ENCODE measurements at places on chromosomes 2 and 18.
A peak's percentile ranks its signal among the peaks of the same experiment; 100 is the strongest.

DNA sequence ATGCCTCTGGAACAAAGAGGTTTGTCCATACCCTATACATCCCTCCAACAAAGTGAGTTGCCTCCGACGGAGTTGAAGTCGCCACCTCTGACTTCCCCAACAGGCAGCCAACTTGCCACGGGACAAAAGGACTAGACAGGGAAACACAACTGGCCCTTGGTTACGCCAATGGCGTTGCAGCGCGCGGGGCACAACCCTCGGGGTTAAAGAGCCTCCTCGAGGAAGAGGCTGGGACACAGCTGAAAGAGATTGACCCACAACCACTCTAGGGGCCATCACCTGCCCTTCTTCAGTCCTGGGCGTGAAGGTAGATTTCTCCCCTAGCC, 545 bp downstream of the GTF3C2 start:
- peak; percentile 69 for DNase-seq

DNA sequence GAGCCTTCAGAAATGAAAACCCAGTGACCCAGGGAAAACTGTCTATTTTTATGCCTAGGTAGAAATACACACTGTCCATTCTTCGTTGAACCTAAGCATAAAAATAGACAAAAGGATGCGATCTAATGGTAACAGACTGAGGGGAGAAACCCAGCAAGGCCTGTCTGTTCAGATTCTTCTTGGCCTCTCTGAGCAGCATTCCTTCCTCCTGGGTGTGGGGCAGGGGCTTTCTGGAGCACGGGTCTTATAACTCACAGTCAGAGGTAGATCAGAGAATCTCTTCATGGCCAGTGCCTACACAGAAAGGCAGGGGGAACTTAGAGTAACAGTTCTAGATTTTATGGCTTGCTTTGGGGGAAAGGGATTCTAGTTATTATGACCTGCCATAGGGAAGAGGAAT, 56.0 kb downstream of the PKDCC start:
- no peak for DNase-seq

DNA sequence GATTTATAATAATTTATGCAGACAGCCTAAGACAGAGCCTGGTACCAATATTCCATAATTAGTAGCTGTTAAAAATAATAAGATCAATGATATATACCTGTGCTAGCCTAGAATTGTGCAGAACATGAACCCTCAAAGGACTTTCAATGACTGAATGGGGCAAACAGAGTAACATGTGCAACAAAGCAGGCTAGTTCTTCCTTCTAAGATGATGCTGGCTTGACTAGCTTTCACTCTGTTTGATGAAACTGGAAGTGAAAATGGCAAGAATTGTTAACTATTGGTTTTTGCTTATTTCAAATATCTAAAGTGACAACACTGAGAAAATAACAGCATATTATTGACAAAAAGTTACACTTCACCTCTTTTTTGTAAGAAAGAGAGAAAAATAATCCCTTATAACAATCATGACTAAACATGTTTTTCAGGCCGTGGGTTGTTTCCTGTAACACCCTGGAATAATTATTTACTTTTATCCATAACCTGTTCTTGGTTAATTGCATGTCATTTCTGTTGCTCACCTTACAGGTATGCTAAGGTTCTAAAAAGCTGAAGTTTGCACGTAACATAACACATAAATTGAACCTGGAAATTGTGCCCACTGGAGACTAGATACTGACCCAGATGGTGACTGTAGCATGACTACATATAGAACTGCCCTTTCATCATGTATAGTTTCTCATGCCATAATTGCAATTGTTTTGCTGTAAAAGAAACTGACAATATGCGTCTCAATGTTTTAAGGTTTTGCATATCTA, 108.7 kb downstream of the C18orf54 start:
- DNase-seq, result no peak

DNA sequence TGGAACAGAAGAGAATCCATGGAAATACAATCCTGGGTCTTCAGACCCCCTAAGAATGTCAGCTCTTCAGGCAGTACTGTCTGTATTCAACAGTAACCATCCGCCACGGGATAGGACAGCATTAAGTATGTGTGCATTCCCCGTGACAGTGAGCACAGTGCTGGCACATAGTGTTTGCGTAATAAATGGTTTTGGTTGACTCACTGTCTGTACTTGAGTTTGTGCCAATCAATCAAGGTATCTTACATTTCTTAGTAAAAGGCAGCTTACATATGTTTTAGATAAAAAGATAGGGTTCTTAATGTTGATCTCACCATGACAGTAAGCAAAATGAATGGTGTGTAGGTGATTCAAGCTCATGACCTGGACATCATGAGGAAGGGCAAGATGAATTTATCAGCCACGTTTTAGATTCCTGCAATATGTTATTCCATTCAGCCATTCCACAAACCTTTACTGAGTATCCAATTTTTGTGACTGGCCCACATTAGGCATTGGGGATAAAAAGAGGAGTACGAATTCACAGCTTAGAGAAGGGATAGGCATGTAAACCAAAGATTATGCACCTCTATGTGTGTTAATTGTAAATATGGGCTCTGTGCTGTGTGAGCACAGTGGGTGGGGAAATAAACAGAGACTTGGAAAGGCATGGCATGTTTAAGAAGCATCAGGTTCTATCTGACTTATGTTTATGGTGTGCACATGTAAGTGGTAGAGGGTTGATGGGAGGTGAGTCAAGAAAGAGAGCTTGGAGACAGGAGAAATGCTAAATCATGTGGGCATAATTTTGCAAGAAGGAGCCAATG, 258.8 kb downstream of the SLC8A1 start:
- DNase-seq, result no peak

DNA sequence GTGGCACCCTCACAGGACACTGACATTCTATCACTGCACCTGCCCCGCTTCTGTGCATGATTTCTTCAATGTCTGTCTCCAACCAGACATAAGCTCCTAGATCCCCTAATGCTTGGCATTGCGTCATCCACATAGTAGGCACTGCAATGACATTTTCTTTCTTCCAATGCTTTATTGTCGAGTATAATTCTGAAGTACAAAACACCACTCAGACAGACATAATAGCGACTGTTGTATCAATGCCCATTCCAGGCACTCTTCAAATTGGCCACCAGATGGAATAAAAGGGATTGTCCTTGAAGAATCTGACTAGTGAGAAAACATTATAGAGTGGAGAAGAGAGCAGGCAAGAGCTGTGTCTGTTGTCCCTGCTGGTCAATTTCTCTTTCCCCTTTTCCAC, 89.0 kb downstream of the LPIN1 start:
- DNase-seq, result no peak

- no peak for DNase-seq
These were observed 328.9 kb downstream of the TDRD15 start for GRCh38 chr2:21452678-21453077.

DNA sequence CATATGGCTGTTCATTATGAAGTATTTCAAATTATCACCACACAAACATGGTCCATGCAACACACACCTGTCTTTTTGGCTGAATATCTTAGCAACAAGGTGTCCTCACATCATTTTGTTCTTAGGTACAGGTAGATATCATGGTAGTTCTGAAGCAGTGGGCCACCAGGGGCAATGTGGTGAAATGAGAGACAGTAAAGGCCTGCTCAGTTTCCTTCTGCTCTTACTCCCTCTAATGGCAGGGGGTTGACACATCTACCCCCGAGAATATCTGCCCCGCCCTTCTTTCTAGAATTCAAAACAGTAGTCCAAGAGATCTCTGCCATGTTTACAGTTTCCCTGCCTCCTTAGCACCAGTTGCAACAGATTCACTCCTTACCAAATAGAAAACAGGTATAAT, 147.0 kb upstream of the KLHL14 start:
- peak; percentile 16 for DNase-seq

- no peak for DNase-seq
These were observed 253.3 kb upstream of the OSR1 start for GRCh38 chr2:19611491-19612332.

GRCh38 chr18:13163167-13163927, 55.2 kb upstream of the LDLRAD4 start:
- DNase-seq, result no peak

DNA sequence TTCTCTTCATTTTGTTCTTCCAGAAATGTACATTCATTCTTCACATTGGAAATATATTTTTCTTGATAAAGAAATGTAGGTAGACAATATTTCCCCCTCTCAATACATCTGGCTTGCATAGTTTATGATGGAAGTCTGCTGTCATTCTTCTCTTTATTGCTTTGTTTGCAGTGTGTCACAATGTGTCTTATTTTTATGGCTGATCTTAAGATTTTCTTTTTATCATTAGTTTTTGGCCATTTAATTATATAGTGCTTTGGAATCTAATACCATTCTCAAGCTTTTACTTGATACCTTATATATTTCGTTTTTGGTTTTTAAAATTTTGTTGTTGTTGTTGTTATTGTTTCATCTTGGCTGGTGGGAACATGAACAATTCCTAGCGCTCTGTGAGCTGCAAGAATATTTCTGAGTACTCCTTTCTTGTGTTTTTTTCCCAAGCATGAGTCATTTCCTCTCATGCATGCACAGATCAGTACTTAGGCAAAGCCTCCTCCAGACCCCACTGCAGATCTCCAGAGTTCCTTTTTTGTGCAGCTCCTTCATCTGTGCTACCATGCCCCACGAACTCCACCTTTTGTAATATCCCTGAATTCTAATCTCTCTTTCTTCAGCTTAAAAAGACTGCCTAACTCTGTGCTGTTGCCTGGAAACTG, 13.7 kb upstream of the MMADHC start:
- DNase-seq, result no peak

- DNase-seq, result no peak
These were observed 125.1 kb downstream of the ATL2 start for GRCh38 chr2:38251940-38252339.

DNA sequence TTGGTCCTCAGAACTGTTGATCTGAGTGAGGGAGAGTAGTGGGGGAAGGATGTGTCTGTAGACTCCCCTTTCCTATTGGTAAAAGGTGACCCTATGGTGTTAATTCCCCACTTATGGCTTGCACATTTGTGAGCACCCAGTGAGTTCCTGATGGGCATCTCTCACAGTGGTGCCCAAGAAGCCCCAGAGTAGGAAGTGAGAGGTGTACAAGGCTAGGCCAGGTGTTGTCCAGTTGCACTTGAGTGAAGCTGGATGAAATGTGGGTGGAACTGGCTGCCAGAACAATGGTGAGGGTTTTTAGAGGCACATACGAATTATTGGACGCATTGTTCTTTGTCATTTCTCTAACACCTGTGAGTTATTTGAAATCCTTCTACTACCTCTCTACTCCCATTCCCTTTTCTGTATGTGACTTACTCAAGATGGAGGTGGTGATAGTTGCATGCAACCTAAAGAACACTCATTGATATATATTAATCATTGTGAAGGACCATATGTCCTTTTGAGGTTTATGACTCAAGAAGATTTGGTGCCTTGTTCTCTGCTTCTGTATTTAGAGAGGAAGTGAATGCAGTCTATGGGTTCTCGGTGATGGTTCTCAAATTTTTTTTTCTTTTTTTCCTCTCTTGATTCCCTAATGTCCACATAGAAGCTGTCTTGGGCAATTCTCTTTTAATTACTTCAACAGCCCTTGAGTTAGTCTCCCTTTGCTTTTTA, 162.7 kb downstream of the FSHR start:
- no peak for DNase-seq

- peak; percentile 65 for DNase-seq
These were observed 136.9 kb upstream of the CAB39 start for GRCh38 chr2:230575642-230576324.

GRCh38 chr2:62216616-62217015, 20.7 kb downstream of the B3GNT2 start:
- no peak for DNase-seq

GRCh38 chr18:2912357-2913299, 65.8 kb downstream of the EMILIN2 start:
- DNase-seq, result no peak

DNA sequence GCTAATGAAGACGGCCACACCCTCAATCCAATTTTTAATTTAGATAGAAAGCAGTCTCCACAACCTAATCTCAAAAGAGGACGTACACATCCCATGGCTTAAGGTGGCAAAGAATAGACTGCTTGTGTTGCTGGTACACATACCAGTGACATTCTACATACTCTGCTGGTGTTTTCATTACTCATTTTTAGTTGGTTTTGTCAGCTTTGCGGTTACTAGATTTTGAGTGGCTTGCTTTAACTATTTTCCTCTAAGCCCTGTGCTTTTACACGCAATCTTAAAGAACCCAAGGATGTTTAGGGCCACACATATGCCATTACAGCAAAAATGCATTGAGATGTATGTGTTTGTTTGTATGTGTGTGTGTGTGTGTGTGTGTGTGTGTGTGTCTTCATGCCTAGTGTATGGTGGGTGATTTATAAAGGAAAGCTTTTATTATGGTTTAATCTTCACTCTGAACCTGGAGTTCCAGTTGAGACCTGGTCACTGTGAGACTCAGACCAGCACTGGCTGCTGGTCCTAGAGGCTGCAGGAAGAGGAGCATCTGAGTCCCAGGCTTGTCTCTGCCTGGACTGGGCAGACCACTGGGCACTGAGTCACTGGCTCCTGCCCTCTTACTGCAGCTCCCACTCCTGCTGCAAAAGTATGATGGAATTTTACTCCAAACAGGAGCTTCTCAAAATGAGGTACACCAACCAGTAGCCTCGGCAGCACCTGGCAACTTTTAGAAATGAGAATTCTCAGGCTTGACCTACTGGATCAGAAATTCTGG, 415.9 kb downstream of the NBAS start:
- DNase-seq, result no peak

DNA sequence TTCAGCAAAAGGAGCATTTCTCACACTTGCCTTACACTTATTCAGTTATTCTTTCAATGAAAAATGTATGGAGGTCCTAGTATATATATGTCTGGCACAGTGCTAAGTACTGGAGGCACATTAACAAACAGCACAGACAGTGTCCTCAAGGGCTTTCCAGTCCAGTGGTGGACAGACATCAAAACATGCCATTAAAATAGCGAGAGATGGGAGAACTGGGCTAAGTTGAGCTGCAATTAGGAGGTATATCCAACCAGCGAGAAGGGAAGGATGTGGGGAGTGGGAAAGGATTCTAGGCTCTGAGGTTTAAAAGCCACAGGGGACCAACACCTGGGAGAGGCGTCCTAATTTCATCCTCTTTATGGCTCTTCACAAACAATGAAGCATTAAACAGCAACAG, 127.5 kb upstream of the TTC39C start:
- no peak for DNase-seq

- DNase-seq, result no peak
These were observed 24.6 kb downstream of the RTN4 start for GRCh38 chr2:55025627-55026026.
